CD8-positive, alpha-beta T cell (primary cell): ENCODE measurements at places on chromosomes 1 and 21. TPM values are rescaled to one million over a fixed set of nuclear protein-coding genes. Genes with fewer than 3 reads are reported as not detected.

The OR6K2 gene
- total RNA-seq = not detected

The GPX7 gene
- 11.1 TPM for total RNA-seq

The GJA4 gene
- not detected for total RNA-seq

The GUK1 gene
- 551 TPM for total RNA-seq

The CELA3A gene
- not detected for total RNA-seq

The C4BPB gene
- total RNA-seq = 1.8 TPM

The SLAMF8 gene
- 0.47 TPM for total RNA-seq

The ANKRD34A gene
- total RNA-seq = 0.62 TPM

The TMPRSS2 gene
- total RNA-seq = not detected

The AGT gene
- not detected for total RNA-seq

The NCF2 gene
- total RNA-seq = 1.4 TPM

The INSRR gene
- 0.05 TPM for total RNA-seq

The TRIM58 gene
- not detected for total RNA-seq

The NUP210L gene
- 0.17 TPM for total RNA-seq

The CCDC27 gene
- total RNA-seq = not detected

The ARHGAP30 gene
- total RNA-seq = 63.6 TPM

The TEDDM1 gene
- not detected for total RNA-seq
